ENCODE measurements at places on chromosomes 2 and 18.

DNA sequence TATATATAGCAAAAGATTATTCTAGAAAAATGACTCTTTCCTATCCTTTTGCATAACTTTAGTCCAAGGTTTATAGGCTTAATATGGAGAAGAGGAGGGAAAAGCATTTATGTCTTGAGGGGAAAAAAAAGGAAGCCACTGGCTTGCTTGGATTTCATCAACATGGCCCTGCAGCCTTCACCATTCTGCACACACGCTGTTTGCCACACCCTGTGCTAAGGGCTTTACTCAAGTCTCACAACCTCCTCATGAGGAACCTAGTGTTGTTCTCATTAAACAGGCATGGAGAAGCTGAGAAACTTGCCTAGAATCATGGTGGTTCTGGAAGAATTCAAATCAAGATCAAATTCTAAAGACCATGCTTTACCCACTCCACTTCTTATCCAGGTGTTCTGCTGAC is 117.3 kb upstream of the TTC39C start:
- H3K4me3 ChIP-seq: no peak overlapping the region
- no peak overlapping the region for H3K27ac ChIP-seq
- no peaks in the 10 kb centered on the region for H3K27me3 ChIP-seq
- peaks cover 6% of the 10 kb centered on the region for H3K4me1 ChIP-seq

DNA sequence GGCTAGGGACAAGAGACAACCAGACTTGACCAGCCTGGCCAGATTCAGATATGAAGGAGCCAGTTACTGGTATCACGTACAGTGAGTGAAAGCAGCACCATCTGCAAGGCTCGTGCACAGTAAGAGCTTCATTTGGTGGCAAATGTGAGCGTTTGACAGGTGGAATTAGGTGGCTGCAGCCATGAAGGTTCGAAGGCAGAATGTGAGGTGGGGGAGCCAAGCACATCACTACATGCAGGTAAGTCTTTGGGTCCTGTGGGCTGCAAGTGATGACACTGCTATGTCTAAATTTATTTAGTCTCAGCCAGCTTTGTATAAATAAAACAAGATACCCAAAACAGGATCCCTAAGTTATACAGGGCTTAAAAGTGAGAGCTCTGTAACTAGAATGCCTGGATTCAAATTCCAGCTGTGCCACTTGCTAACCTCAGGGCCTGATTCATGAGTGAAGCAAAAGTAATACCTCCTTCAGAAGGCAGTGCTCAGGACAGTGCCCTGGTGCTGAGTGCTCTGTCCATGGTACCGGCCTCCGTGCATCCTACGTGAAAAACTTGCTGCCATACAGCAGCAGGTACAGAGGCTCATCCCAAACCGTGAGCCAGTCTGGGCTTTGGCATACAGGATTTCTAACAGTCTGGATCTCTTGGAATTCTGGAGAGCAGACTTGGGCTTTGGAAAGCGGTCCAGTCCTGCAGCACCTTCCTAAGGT is 18.6 kb downstream of the DDX18 start:
- no peaks in the 10 kb centered on the region for H3K27me3 ChIP-seq
- ATAC-seq: no peak
- no peak overlapping the region for H3K27ac ChIP-seq
- H3K36me3 ChIP-seq: peaks cover 75% of the 10 kb centered on the region
- H3K4me1 ChIP-seq: peaks cover 13% of the 10 kb centered on the region
- no peak overlapping the region for H3K4me3 ChIP-seq

- no peak overlapping the region for H3K27ac ChIP-seq
- H3K27me3 ChIP-seq: peaks cover 29% of the 10 kb centered on the region
- no peak overlapping the region for H3K4me3 ChIP-seq
- ATAC-seq: no peak
Measured at GRCh38 chr2:30136764-30137444, 9.9 kb upstream of the YPEL5 start.

- peaks cover 52% of the 10 kb centered on the region for H3K27me3 ChIP-seq
- no peak overlapping the region for H3K4me3 ChIP-seq
- H3K4me1 ChIP-seq: no peaks in the 10 kb centered on the region
- ATAC-seq: no peak
- H3K27ac ChIP-seq: no peak overlapping the region
- no peaks in the 10 kb centered on the region for H3K36me3 ChIP-seq
Measured at GRCh38 chr2:234771980-234772732, 179.7 kb upstream of the SH3BP4 start.

GRCh38 chr2:102765061-102765460 is 3.2 kb downstream of the TMEM182 start:
- H3K4me3 ChIP-seq: no peak overlapping the region
- H3K27ac ChIP-seq: no peak overlapping the region
- no peaks in the 10 kb centered on the region for H3K27me3 ChIP-seq
- H3K36me3 ChIP-seq: peaks cover 50% of the 10 kb centered on the region
